ENCODE measurements at places on chromosomes 7 and 10. TPM values are rescaled to one million over a fixed set of nuclear protein-coding genes. Genes with fewer than 3 reads are reported as not detected.

Gene PNLIPRP3
- not detected for total RNA-seq

Gene FAM237B
- not detected for total RNA-seq

Gene RBM20
- 0.17 TPM for total RNA-seq

- DNase-seq = no peak
Measured at GRCh38 chr10:84212014-84212413, 13.3 kb downstream of the LRIT2 start.

DNA sequence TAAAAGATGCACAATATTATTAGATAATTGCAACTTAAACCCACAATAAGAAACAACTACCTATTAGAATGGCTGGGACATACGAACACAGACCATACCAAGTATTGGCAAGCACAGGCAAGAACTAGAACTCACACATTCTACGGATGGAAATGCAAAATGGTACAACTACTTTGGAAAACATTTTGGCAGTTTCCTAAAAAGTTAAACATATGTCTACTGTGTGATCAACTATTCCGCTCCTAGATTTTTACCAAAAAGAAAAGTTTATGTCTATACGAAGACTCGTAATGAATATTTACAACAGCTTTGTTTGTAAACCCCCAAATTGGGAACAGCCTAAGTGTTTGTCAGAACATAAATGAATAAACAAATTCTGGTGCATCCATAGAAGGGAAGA, 194.7 kb downstream of the FGFR2 start:
- DNase-seq = no peak

GRCh38 chr10:31142026-31142425, 110.4 kb upstream of the ZNF438 start:
- DNase-seq = no peak

GRCh38 chr10:30048768-30049517, 10.4 kb downstream of the JCAD start:
- no peak for DNase-seq
